ENCODE measurements at places on chromosomes 11 and 22.

DNA sequence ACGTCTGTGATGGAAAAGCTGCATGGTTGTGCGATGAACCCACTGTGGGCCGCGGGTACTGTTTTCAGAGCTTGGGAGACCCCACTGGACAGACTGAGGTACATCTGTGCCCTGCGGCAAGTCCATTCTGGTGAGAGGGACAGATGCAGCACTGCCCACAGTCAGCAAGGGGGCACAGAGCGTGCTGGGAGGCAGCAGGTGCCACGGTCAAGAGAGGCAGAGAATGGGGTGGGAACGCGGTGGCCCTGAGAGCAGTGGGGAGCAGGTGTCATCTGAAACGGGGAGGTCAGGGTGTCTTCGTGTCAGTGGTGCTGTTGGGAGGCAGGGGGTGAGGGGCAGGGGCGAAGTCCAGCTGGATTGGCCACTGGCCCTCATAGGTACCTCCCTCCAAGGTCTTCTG, 32.0 kb downstream of the TBC1D22A start:
- DNase-seq, result no peak

DNA sequence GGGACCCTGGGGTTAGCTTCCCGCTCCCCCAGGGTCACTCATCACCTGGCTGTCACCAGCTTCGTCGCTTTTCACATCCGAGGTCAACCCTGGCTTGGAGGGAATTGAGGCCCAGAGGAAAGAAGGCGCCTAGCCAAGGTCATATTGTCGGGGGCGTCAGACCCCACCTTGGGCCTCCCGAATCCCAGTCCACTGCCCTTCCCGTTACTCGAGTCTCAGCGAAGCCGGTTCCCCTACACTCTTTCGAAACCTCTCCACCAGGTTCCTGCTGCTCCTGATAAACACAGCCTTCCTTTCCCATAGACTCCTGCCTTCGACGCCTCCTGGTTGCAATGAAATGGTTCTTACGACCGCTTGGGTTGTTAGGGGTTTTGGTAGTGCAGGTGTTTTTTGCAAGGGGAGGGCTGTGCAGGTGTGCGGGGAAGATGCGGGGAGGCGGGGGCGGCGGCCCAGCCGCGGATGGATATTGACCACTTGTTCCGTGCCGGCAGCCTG, 642 bp downstream of the NAA40 start:
- DNase-seq, result no peak

DNA sequence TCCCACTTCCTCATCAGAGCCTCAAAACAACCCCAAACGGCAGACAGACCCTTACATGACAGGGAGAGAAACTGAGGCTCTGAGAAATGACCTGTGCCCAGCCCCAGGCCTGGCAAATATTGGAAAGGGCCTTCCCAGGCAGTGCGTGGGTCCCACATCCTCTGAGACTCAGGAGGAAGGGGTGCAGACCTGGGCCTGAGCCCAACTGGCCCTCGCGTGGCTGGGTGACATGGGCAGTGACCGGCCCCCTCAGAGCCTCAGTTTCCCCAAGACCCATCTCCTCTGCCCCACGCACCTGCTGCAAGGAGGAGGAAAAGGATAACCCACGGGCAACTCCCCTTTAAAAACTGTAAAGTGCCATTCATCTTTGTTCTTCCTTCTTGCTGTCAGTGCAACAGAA, 35.6 kb downstream of the ELFN2 start:
- DNase-seq, result no peak

- no peak for DNase-seq
These were observed 178.7 kb upstream of the TMEM45B start for GRCh38 chr11:129636926-129637325.

GRCh38 chr11:96758957-96759356, 369.1 kb downstream of the JRKL start:
- no peak for DNase-seq

Data from NCI-H460 (cell line).